ENCODE measurements at places on chromosomes 12 and 14. TPM values are rescaled to one million over a fixed set of nuclear protein-coding genes. Genes with fewer than 3 reads are reported as not detected.

DNA sequence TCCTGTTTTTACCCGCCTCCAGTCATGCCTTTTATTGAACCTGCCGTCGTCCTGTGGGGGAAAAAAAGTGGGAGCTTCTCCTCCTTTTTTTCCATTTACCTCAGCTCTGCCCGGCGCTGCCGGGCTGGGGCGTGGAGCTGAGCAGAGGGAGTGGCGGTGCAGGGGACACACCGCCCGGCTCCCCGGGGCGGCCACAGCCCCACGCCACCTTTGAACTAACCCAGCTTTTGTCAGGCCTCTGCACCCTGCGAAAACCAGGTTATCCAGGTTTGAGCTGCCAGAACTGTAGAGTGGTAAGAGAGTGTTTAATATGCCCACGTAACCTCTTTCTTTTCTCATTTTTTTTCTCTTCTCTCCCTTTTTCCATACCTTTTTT is 161.0 kb upstream of the FKBP4 start:
- H3K27ac ChIP-seq, result no peak overlapping the region
- H3K36me3 ChIP-seq, result no peaks in the 10 kb centered on the region
- H3K4me1 ChIP-seq, result peaks cover 9% of the 10 kb centered on the region

The SDS gene
- total RNA-seq, result 0.31 TPM

GRCh38 chr12:88433997-88434703 is 146.1 kb downstream of the KITLG start:
- H3K4me1 ChIP-seq, result peaks cover 14% of the 10 kb centered on the region
- DNase-seq, result no peak
- H3K4me3 ChIP-seq, result no peak overlapping the region
- H3K27me3 ChIP-seq, result no peaks in the 10 kb centered on the region
- no peak overlapping the region for H3K27ac ChIP-seq

DNA sequence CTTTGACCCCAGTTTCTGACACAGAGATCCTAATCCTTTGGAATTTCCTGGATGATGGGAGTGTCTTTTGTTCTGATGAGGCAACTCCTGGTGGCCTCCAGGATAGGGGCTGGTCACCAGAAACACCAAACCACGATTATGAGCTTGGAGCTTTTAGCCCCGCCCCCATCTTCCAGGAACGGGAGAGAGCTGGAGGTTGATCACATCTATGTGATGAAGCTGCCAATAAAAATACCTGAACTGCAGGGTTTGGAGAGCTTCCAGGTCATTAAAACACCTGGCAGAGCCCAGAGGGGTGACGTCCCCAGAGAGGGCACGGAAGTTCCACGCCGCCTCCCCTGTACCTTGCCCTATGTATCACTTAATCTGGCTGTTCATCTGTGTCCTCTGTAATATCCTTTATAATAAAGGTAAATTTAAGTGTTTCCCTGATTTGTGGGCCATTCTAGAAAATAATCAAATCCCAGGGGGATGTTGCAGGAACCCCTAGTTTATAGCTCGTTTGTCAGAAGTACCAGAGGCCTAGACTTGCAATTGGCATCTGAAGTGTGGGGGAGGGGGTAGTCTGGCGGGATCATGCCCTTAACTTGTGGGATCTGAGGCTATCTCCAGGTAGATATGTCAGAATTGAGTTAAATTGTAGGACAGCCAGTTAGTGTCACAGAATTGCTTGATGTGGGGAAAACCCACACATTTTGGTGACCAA is 21.2 kb downstream of the APPL2 start:
- no peak overlapping the region for H3K4me3 ChIP-seq
- no peak for DNase-seq
- peaks cover 15% of the 10 kb centered on the region for H3K36me3 ChIP-seq
- H3K4me1 ChIP-seq, result peaks cover 6% of the 10 kb centered on the region
- no peaks in the 10 kb centered on the region for H3K27me3 ChIP-seq

GRCh38 chr14:103451401-103451800 is 66.2 kb downstream of the MARK3 start:
- no peak for DNase-seq
- no peaks in the 10 kb centered on the region for H3K27me3 ChIP-seq
- peaks cover 11% of the 10 kb centered on the region for H3K4me1 ChIP-seq
- no peak overlapping the region for H3K27ac ChIP-seq
- peaks cover 11% of the 10 kb centered on the region for H3K36me3 ChIP-seq

GRCh38 chr14:85856430-85856829 is 326.5 kb downstream of the FLRT2 start:
- no peaks in the 10 kb centered on the region for H3K27me3 ChIP-seq
- no peak overlapping the region for H3K27ac ChIP-seq
- no peaks in the 10 kb centered on the region for H3K36me3 ChIP-seq

The CRY1 gene
- 23.1 TPM for total RNA-seq

DNA sequence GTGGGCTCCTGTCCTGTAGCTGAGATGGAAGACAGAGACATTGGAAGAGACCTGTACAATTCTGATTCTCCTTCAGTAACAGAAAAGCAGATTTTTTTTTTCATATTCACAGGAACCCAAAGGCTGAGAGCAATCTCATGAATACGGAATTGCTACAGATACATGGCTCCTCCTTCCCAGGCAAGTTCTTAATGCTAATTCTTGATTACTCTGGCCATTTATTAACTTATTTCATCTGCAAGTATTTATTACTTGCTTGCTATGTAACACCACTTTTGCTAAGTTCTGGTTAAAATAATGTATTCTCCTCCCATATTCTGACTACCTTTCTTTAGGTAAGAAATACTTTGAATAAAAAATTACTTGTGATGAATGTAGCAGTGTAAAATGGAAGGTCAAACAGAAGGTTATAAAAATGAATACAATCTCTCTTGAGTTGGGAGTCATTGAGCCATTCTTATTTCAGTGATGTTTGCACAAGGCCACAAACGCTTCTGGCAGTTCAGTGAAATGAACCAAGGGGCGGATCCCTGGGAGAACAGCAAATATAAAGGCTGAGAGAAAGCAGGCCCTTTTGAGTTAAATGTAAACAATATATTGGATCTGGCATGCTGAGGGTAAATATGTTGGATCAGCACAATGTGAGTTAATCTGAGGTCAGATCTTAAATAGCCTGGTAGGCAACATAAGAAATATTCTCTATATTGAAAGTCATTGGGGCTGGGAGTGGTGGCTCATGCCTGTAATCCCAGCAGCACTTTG is 37.6 kb downstream of the MUCL1 start:
- H3K4me1 ChIP-seq, result peaks cover 22% of the 10 kb centered on the region
- no peaks in the 10 kb centered on the region for H3K36me3 ChIP-seq
- no peaks in the 10 kb centered on the region for H3K27me3 ChIP-seq
- no peak for DNase-seq
- no peak overlapping the region for H3K27ac ChIP-seq

The KCNMB4 gene
- 23.3 TPM for total RNA-seq

- H3K27me3 ChIP-seq, result no peaks in the 10 kb centered on the region
- no peak for DNase-seq
- H3K36me3 ChIP-seq, result no peaks in the 10 kb centered on the region
- H3K4me3 ChIP-seq, result no peak overlapping the region
- H3K4me1 ChIP-seq, result no peaks in the 10 kb centered on the region
Observed at GRCh38 chr12:21223930-21224329, 92.9 kb downstream of the SLCO1B1 start.

Data from WTC11 (cell line).